ENCODE measurements at places on chromosomes 4 and X.

DNA sequence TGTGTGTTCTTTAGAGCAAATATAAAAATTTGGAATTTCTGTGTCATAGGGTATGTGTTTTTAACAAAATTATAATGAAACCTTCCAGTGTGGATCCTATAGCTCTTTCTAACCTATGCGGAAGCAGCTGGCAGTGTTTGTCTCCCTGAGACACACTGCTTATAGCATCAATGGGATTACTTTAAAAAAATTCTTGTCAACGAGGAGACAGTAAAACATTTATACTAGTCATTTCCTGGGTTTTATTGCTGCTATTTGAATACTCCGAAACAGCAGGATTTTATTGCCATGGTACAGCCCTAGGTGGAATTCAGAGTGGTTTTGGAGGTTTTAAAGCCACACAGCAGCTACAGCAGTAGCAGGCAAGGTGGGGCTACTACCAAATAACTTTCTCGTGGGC lies 145.1 kb upstream of the IL1RAPL2 start:
- no peak for DNase-seq

DNA sequence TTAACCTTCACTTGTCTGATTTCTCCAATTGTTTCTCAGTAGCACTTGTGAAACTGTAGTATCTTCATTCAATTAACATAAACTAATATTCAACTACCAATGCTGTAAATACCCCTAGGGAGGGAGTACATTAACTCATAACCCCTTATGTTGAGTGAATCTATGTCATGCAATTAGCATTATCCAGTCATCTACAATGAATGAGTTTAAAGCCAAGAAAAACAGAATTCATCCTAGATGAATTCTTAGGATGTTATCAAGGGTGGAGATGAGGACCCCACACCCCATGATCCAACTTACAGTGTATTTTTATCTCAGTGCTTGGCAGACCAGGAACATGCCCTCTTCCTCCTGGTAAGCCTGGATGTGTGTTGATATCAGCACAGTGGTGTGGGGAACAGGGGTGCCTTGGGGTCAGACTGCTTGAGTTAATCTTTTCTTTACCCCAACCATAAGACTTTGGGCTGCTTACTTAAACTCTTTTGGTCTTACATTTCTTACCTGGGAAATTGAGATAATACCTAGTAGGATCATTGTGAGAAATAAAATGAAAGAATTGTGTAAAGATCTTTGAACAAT lies 62.1 kb upstream of the SCOC start:
- no peak for DNase-seq

DNA sequence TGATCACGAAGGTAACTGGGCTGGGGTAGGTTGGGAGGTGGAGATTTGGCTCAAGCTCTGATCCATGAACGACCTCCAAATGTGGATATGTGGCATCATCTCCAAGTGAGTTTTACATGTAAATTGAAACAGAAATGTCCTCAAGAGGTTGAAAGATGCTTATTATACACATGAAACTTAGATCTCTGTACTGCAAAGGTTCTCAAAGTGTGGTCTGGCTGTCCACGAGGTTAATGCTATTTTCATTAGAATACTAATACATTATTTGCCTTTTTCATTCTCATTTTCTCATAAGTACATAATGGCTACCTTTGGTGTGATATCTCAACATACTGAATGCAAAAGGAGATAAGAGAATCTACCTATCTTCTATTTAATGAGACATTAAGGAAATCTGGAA lies 198.2 kb downstream of the RASL11B start:
- DNase-seq: no peak

DNA sequence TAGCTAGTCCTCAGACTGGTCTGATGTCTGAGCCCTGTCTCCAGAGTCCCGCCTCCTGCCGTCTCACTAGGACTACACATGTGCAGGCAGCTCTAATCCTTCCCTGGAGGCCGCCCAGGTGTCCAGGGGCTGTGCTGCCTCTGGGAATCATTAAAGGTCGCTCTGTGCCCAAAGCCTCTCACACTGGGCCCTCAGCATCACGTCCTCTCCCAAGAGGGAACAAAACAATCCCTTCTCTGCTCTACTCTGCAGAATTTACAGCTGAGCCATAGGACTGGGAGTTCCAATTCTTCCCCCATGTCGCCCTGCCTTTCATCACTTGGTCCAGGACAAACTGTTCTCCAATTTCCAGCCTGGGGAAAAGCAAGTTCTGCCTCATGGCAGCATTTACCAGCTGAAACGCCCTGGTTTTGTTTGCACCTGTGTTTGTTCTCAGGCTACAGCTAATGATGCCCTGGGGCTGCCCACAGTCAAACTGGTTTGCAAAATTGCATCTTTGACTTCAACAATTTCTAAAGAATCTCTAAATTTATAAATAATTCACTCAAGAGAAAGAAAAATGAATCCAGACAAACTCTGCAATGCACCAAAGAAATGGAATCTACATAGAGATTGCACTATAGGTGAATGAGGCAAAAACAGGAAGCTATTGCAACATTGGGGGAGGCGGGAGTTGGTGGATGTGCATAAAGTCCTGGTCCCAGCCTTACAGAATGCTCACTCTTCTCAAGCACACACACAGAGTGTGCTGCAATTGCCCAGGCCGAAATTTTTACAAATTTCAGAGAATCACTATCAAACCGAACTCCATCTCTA lies 7.2 kb upstream of the MRFAP1 start:
- no peak for DNase-seq

- peak; percentile 20 for DNase-seq
Measured at GRCh38 chr4:8099981-8100464, 58.6 kb downstream of the ABLIM2 start.

- DNase-seq: no peak
Measured at GRCh38 chrX:94492541-94492940, 818.5 kb downstream of the FAM133A start.

DNA sequence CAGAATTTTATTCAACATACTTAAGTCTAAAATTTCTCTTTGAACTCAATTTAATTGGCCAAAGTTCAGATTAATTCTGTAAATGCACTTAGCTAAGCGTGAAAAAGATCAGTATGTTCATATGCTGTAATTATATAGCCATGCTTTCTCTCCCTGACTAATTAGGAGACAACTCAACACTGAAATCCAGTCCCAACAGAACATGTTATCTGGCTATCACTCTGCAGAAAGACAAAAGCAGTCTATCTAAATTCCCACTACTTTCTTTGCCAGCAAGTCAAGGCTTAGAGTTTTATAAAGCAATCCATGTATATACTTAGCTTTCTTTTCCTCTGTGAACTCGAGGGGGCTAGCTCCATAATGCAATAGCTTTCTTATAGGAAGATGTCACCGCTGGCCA lies 16.0 kb upstream of the USP46 start:
- no peak for DNase-seq

GRCh38 chr4:78250500-78250899 lies 193.4 kb downstream of the FRAS1 start:
- no peak for DNase-seq

GRCh38 chr4:78337244-78338020 lies 214.1 kb upstream of the ANXA3 start:
- no peak for DNase-seq

DNA sequence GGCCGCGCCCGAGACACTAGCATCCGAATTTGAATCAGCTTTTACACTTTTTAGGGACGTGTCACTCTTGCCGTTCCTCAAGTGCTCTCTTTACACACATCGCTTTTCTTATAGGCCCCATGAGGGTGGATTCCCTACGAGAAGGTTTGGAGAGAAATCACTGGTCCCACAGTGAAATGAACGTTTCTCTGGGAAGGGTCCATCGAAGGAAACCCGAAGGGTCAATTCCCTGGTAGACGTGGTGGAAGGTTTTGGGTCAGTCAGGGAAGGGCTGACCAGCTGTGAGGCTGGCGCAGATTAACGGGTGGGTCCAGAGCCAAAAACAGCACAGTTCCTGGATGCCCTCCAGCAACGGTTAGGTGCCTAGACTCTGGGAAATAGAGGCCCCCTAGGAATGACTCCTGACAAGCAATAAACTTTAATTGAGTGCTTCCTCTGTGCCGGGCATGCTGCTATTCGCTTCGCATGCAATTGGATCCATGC lies 35.9 kb downstream of the ETDC start:
- DNase-seq: peak; percentile 6

DNA sequence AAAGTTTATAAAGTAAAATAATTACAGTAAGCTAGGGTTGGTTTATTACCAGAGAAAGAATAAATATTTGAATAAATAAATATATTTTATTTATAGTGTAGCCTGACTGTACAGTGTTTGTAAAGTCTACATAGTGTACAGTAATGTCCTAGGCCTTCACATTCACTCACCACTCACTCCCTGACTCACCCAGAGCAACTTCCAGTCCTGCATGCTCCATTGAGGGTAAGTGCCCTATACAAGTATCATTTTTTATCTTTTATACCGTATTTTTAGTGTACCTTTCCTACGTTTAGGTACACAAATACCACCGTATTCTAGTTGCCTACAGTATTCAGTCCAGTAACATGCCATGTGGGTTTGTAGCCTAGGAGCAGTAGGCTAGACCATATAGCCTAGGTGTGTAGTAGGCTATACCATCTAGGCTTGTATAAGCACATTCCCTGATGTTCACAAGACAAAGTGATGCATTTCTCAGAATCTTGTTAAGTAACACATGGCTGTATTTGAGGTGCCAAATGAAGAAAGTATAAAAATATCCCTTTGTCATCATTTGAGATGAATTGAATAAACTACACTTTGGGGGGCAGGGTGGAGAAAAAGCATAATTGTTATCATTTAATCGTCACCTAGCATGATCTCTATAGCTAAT lies 14.7 kb upstream of the KLHL8 start:
- no peak for DNase-seq

DNA sequence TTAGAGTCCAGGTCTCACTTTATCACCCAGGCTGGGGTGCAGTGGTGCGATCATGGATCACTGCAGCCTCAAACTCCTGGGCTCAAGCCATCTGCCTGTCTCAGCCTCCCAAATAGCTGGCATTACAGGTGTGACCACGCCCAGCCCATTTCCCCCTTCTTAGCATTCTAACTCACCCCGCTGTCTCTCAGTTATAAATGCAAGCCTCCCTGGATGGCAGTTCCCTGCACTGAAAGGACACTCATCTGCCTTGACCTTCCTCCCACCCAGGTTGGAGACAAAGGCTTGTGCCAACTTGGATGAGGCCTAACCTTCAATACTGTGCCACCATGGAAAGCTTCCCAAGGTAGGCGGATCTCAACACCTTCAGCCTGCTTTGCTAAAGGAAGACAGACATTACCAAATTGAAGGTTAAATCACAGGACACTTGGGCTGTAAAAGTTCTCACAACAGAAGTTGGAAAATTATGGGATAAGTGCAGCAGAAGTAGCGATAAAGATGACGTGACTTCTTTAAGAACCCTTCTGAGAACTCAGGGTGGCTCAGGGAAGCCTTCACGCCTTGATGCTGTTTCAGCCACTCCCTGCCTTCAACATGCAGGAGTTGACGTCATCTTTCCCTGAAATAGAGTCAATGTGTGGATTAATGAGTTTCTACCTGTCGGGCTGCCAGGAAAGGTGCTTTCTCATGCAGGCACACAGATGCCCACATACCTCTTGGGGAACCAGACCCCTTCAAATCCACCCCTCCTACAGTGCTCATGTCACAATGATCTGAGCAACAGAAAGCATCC lies 10.6 kb upstream of the GPM6B start:
- DNase-seq: no peak

- no peak for DNase-seq
Measured at GRCh38 chrX:148647651-148648050, 147.2 kb downstream of the AFF2 start.

GRCh38 chr4:181289198-181289597 lies 954.0 kb upstream of the TENM3 start:
- no peak for DNase-seq

All from HTR-8/SVneo (cell line).